Astrocyte (in vitro differentiated cells and primary cell): ENCODE measurements at places on chromosomes 12 and 14. TPM values are rescaled to one million over a fixed set of nuclear protein-coding genes. Genes with fewer than 3 reads are reported as not detected.

DNA sequence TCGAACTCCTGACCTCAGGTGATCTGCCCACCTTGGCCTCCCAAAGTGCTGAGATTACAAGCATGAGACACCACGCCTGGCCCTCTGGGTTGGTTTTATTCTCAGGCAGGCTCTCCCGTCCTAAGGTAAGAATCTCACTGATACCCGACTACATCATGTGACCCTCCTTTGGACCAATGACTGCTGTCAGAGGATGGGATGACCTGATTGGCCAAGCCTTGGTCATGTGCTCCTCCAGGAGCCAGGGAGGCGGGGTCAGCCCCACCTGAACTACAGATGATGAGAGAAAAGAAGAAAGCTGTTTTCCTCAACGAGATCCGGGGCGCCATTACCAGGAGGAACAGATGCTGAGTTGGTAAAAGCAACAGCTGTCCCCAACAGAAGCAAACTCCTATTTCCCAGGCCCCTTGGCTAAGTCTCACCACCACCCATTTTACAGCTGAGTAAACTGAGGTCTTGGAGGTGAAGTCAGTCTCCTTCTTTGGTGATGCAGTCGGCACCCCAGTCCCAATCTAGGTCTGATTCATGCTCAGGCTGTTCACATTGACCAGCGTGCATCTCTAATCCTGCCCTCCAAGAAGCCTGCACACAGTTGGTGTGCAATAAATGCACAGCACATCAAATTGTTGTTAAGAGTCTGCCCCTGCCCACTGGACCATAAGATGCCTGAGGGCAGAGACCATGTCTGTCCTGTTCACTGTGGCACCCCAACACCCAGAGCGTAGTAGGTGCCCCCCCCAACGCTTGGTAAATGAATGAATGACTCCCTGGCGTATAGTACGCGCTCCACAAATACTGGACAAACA, 118.8 kb downstream of the SCARB1 start:
- DNase-seq: no peak

GRCh38 chr12:123533672-123534643, at the start of gene RILPL1:
RILPL1 (minus strand) TSS chr12:123533719; CDS start chr12:123533482, 237 bp downstream.
- DNase-seq: peak; percentile 27

DNA sequence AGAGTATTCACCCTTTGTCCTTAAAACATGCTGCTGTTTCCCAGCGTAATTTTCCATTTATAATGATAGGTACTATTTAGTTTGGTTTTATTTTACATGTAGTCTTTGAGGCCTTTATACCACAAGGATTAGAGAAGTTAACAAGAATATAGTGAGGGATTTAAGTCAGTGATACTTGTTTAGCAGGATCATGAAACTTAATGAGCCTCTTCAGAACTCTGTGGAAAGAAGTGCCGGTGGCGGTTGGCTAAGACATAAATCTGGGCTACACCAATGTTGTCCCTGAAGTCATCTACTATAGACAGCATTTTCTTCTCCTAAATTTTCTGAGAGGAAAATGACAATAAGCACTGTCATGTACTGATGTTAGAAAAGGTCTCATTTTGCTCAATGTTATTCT, 1226.0 kb upstream of the SEL1L start:
- DNase-seq: no peak

GRCh38 chr14:75335571-75335970, 56.9 kb downstream of the FOS start:
- no peak for DNase-seq

GRCh38 chr12:66072566-66072965, 58.0 kb downstream of the LLPH start:
- no peak for DNase-seq

DNA sequence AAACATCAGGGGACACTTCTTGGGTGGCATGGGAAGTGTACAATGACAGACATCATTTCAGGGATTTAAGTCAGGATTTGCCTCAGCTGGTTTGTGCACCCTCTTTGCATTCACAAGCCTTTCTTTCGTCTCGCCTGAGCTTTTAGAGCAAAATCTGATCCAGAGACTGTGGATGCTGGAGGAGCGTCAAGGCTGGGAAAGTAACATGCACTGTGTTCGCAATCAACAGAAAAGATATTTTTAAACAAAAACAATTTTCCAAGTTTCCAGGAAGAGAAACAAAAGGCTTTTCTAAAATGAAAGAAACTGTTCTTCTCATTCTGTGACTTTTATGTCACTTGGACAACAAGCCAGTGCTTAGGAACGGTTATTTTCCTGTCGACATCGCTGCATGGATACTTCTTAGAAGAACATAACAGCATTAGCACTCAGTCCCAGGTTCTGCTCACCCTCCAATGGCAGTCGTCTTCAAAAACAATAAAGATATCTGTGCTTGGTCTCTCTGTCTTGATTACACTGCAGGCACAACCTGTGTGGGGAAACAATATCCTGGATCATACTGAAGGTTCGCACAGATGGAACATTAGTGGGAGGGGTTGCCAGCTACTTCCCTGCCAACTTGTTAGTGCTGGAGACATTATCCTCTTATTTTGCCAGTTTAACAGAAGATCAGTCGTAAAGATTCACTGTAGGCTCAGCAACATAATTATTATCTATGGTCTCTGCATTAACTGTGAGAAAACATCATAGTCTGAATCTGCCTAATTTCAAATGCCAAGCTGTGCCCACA, 403.3 kb upstream of the ATP2B1 start:
- DNase-seq: no peak

GRCh38 chr12:84131076-84131475, 781.5 kb downstream of the SLC6A15 start:
- DNase-seq: peak; percentile 22

GRCh38 chr14:23555533-23555881, 564 bp upstream of the THTPA start:
- DNase-seq: no peak

GRCh38 chr12:76081909-76082308, 2.6 kb downstream of the NAP1L1 start:
- DNase-seq: no peak

DNA sequence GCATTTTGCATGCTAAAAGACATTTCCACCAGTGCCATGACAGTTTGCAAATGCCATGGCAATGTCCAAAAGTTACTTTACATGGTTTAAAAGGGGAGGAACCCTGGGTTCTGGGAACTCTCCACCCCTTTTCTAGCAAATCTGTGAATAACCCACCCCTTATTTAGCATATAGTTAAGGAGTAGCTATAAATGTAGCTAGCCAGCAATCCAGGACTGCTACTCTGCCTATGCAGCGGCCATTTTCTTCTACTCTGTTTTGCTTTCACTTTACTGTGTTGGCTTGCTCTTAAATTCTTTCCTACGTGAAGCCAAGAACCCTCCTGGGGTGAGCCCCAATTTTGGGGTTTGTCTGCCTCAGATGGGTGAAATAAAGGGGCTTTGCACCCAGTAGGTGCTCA, 141.0 kb downstream of the PTPN11 start:
- no peak for DNase-seq

RASSF9 gene
- total RNA-seq: 0.62 and 0.68 TPM in 2 replicates

TBX3 gene
- 1.1 and 2.0 TPM in 2 replicates for total RNA-seq

DGKA gene
- 108 and 118 TPM in 2 replicates for total RNA-seq

GPR84 gene
- total RNA-seq: not detected in 2 replicates
